NCI-H187 (cell line): ENCODE measurements at places on chromosomes 7 and 10.

GRCh38 chr7:130912862-130913638, 179.0 kb upstream of the KLF14 start:
- no peak for DNase-seq

- DNase-seq: no peak
Measured at GRCh38 chr7:149638566-149639320, 134.6 kb downstream of the ZNF467 start.

DNA sequence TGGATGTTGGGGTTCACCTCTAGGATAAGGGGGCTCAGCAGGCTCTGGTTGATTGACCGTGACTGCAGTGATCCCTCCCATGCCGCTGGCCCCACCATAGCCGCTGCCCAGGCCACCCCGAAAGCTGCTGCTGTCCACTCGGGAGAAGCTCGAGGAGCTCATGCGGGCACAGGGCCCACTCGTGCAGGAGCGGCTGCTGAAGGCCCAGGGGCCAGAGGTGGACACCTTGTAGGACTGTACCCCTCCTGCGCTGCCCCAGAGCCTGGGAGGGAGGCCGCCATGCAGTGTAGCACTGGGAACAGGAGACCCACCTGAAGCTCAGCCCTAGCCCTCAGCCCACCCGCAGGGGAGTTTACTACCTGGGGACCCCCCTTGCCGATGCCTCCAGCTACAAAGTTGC, 70.0 kb downstream of the CHRM2 start:
- no peak for DNase-seq

DNA sequence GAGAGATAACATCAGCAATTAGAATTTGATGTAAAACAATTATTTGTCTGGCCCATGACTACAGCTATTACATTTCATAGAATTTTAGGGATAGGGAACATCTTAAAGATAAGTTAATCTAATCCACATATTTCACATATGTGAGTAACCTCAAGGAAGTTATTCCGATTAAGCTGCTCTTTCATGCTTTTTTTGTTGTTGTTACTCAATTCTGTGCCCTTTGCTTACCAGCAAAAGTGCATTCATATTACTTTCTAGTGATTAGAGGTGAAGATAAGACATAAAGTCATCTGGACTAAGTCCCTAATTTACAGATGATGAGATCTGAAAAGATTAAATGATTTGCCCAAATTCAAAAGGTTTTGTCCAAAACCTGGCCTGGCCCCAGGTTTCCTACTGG, 40.9 kb upstream of the SRI start:
- no peak for DNase-seq

GRCh38 chr7:151014950-151015349, 9.3 kb downstream of the ATG9B start:
- no peak for DNase-seq

- no peak for DNase-seq
Measured at GRCh38 chr7:99407872-99408378, 472 bp downstream of the PDAP1 start.

DNA sequence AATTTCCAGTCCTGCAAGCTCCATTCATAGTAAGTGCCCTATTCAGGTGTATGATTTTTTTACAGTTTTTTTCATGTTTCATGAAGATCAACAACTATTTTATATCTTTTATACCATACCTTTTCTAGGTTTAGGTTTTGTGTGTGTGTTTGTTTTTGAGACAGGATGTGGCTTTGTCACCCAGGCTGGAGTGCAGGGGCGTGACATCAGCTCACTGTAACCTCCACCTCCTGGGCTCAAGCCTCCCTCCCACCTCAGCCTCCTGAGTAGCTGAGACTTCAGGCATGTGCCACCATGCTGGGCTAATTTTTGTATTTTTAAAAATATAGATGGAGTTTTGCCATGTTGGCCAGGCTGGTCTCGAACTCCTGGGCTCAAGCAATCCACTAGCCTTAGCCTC, 35.0 kb downstream of the ARMH3 start:
- DNase-seq: no peak

DNA sequence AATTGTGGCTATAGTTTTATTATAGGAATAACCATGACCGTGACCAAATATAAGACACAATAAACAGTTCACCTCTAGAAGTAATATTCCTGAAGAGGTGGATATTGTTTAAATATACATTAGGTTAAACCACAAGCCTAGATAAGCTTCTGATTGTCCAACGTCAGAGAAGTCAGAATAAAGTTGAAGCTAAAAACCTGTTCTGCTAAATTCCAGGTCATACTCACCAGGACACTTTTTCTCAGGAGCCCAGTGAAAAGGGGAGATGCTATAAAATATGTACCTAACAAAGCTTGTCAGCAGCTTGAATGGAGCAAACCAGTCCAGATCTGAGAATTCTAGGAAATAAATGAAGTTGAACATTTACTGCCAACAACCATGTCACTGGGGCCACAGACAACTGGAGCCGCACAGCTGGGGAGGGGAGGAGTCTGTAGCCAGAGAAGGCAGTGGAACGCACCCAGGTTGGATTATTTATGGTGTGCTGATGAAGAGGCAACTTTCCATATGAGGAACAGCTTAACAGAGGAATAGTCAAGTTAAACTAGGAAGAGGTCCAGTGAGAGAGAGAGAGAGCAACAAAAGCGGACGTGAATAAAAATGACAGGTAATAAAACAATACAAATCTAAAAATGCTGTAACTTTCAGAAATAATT, 191.1 kb downstream of the ZNF438 start:
- no peak for DNase-seq

- DNase-seq: no peak
Measured at GRCh38 chr7:4951903-4952636, 6.9 kb downstream of the MMD2 start.

- DNase-seq: peak; percentile 36
Measured at GRCh38 chr7:18421297-18422002, 74.1 kb upstream of the HDAC9 start.

- DNase-seq: no peak
Measured at GRCh38 chr7:84191261-84191660, 3.3 kb downstream of the SEMA3A start.

DNA sequence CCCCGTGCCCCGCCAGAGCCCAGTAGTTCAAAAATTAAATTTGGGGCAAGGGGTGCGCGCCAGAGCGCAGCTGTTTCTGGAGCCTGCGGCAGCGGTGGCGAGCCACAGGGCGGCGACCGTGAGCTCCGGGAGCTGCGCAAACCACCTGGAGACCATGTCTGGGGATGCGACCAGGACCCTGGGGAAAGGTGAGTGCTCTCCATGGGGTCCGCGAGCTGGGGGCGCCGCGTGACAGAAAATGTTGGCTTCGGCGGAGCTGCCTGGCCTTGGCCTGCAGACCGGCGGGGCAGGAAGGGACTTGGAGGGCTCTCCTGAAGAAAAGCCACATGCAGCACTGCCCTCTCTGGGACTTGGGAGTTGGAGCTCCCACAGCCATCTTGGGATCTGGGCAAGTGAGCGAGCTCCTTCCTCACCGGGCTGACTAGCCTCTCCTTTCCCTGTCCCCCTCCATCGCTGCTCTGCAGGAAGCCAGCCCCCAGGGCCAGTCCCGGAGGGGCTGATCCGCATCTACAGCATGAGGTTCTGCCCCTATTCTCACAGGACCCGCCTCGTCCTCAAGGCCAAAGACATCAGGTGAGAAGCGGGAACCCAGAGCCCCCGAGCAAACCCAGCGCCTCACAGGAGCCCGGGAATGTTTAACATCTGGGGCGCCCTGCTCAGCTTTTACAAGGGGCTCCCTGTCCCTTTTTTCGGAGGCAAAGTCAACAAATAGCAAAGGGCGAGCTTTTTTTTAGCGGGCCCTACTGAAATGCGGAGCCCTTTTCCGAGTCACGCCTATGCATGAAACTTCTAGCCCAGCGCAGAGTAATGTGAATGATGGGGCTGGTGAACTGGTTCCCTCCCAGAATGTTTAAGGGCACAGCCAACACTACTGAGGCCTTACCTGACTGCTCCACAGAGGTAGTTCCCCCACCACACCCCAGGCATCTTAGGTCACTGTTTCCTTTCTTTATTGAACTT, 6.1 kb downstream of the GSTO2 start:
- DNase-seq: no peak

DNA sequence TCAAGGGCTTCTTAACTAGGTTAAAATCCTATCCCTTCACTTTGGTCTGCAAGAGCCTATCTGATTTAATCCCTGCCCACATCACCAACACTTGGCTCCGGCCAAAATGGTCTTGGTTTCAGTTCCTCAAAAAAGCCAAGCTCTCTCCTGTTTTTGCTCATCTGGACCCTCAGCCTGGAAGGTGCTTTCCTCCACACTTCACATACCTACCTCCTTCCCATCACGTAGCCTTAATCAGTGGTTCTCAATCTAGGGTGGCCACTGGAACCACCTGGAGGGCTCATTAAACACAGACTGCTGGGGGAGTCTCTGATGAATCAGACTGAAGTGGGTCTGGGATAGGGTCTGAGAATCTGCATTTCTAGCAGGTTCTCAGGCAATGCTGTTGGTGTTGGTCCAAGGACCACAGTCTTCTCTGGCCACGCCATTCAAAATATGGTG, 227.0 kb upstream of the AOAH start:
- DNase-seq: no peak

DNA sequence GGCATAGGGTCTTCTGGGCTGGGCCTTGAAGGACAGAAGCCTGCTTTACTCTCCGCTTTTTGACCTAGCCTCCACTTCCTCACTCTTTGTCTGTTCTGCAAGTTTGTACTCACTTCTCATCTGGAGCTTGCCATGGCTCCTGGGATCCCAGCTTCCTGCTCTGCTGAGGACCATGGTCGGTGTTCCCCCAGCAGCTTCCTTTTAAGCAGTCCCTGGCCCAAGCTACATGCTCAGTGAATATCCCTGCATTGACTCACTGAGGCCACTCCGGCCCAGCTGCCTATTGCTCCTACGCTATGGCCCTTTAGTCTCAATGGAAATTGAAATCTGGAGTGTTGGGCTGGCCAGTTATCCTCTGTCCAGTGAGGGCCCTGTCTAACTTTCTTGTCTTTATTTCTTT, 427.7 kb downstream of the RPS24 start:
- DNase-seq: no peak

DNA sequence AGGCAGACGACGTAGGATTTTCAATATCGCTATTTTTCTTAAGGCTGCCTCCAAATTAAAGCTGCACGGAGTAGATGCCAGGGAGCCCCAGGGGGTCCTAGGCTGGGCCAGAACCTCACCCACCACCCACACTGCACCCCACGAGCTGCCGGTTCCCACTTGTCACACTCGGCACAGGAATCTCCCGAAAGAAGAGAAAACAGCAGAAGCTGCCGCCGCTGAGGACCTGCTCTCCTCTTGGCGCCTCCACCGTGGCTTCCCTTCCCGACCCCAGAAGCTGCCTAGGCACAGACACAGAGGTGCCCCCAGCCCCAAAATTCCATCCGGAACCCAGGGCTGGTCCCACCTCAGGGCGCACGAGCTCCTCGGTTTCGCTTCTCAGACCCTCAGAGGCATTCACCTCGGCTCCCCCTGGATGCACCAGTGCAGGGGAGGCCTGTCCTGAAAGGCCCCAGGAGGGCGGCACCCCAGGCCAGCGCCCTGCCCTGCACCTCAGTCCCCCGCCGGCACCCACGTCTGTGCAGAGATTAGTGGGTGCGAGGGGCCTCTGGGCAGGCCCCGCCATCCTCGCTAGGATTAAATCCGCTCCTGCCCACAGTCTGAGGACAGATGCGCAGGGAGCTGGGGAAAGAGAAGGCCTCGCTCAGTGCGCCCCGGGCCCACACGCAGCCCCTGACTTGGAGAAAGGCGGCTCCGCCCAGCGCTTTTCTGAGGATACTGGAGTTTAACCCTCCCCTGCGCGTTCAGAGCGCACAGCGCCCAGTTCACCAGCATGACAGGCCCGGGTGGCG, 99.2 kb downstream of the PTPRN2 start:
- no peak for DNase-seq

GRCh38 chr7:79317728-79318127, 135.7 kb downstream of the MAGI2 start:
- DNase-seq: no peak

DNA sequence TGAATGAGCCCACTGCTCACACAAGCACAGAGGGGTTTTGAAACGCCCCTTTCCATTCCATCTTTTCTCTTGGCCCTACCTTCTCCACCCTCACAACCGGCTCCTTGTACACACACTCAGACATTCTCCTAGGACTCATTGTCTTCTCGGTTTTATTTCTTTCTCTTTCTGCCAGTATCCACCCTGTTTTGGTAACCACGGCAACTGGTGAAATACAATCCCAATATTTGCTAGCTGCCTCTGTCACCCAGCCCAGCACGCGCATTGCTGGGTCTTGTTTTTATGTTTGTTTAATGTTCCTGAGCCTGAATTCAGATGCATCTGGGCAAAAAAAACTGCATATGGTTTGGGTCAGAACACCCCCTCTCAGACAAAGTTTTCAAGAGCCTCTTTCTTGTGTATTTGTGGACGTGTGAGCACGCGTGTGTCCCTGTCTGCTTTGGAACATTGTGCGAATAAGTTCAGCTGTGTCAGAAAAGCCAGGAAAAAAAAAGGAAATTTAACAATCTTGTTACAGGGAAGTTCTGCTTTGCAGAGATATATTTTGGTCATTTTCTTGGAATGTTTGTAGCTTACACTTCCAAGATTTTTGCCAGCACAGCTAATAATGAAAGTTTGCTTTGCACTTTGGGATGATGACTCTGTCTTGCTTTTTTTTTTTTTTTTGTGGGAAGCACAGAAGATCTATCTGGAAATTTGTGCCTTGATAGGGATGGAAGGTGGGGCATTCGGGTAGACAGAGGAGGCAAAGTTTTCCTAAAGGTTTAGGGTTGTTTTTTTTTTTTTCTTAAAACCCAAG, 225.9 kb downstream of the TRIL start:
- no peak for DNase-seq

DNA sequence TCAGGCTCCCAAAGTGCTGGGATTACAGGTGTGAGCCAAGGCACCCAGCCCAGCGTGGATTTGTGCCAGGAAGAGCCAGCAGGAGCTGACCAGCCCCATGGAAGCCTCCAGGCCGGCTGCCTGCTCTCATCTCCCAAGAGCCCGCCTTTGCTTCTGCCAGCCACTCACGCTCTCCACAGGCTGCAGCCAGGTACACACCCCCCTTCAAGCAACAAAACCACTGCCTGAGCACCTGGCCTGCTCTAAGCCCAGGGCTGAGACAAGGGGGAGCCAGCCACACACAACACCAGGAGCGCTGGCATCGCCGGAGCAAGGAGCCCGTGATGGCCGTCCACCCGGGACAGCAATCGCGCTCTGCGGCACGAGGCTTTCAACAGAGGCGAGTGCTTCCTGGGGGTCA, 34.5 kb downstream of the MAD1L1 start:
- DNase-seq: peak; percentile 83
